Stimulated activated CD4-positive, alpha-beta T cell treated with anti-CD3 and anti-CD28 coated beads, TNF-alpha, amount 100 ng/mL, for 4 hours (primary cell): ENCODE measurements at places on chromosomes 6 and 20.

GRCh38 chr6:10730254-10730653 lies 7.4 kb downstream of the TMEM14C start:
- DNase-seq, result no peak

DNA sequence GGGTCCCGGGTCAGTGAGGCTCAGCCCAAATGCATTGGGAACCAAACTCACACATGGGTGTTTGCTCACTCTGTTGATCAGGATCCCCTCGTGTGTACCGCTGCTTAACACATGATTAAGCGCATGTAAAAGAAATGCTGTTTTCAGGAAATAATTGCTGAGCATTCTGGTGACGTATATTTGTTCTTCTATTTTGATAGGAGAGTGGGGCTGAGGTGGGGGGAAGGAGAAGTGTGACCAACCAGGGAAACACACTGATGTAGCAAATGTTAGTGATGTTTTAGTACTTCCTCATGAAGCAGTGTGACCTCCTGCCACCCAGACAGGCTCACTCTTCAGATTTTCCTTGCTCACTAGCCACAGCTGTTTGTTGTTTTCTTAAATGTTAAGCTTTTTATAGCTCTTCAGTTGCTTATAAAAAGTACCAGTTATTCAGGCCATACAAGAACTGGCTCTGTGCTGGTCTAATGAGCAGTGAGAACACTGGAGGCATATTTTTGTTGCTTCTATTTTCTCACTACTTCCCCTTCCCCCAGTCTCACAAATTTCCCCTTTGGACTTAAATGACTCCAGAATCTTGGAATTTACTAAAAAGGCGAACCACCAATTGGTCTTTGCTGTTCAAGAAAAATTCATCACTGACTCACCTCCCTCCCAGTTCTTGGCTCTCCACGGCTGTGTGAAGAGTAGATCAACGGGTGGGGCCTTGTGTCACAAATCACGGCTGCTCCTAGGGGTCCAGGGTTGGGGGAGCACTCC lies 79.2 kb upstream of the BACH2 start:
- DNase-seq, result no peak

DNA sequence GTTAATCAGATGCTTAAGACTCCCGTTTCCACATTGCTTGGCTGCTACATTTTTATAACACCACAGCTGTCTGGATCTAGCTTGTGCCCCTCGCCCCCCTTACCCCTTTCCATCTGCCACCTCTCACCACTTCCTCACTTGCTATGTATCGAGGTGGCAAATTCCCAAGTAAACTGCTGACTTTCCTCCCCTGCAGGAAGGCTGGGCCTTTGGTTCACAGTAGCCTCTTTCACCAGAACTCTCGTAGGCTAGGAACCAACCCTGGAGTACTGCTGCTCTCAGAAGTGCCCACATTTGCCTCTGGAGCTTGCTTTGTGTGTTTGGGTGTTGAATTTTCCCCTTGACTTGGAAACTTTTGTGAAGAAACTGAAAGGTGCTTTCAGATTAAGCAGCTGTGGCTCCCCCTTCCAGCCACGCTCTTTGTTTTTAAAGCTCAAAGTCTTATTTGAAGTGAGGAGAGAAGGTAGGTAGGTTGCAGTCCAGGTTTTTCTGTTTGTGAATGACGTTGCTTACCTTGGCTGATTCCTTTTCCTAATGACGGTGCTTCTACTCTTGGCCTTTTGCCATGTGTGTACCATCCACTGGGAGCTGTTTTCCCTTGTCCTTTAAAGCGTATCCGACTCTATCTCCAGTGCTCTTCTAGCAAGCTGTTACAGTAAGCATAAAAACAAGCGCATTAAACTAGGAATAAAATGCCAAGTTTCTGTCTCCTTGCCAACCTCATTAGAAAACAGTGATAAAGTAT lies 90.4 kb downstream of the CARMIL1 start:
- no peak for DNase-seq

GRCh38 chr20:12790859-12791258 lies 217.9 kb upstream of the SPTLC3 start:
- DNase-seq, result no peak

DNA sequence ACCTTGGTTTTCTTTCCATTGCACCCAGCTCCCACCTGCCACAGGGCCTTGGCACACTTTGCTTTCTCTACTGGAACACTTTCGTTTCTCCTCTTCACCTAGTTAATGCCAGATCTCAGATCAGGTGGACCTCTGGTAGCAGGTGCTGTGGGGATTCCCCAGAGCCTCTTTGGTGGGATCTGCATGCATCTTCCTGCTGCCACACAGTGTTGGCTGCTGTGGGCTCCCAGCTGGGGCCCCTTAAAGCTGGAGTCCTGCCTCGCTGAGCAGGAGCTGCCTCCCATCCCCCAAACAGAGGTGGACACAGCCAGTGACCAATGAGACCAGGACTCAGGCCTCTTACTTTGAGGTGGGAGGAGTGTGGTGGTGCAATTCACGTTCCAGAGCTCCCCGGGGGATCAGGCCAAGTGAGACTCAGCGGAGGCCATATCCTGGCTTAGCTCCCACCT lies 28.4 kb downstream of the CEBPB start:
- no peak for DNase-seq

DNA sequence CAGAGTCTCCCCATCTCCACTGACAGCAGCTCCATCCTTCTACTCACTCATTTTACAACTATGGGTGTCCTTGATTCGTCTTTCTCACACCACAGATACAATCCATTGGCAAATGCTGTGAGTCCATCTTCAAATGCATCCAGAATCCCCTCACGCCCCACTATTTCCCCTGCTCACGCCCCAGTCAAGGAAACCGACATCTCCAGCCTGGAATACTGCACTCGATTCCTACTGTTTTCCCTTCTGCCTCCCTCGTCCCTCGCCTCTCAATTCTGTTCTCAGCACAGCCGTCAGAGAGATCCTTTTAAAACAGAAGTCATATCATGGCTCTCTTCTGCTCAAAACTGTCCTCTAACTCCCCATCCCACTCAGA lies 4.7 kb downstream of the HLA-B start:
- DNase-seq, result no peak

DNA sequence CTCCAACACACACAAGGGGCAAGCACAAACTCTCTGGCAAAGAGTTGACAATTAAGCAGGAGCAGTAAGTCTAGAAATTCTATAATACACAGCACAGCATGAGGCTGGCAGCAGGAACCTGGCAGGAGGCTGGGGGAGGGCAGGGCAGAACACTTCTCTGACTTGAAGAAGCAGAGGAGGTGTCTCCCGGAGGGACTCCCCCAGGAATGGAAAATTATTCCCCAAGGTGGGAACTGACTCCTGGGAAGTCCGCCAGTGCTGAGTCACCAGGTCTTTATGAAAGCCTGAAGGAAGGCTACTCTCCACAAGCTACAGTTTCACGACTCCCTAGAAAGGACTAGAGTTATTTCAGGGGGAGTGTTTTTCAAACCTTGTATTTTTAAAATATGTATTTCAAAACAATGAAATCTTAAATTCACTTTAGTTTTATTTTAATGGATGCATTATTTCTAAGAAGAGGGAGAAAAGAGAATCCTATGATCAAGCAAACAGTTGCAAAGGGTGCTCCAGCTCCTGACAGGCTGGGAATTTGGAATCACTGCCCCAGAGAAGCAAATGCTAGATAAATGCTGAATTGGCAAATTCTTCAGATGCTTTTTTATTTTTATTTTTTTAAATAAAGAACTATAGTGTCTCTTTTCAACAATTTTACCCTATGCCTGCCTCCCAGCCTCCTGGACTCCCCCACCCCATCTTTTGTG lies 192.8 kb downstream of the LY86 start:
- no peak for DNase-seq

- DNase-seq, result no peak
Observed at GRCh38 chr6:150514806-150515380, 84.8 kb upstream of the PLEKHG1 start.

DNA sequence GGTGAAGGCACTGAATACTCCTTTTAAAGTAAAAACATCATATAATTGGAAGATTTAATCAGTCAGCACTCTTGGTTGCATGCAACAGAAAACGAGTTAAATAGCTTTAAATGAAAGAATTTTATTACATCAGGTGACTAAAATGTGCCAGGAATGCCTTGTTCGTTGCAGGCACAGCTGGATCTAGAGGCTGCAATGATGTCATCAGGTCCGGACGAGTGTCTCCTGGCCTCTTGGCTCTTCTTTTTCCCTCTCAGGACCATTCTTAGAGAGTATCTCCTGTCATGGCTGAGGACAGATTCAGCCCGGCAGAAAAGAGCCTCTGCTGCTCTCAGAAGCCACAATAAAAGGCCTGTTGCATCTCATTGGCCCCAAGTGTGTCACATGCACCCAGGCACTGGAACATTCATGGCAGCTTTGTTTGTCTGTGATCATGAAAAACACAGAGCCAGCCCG lies 510.7 kb upstream of the SULF2 start:
- DNase-seq, result no peak

- DNase-seq, result no peak
Observed at GRCh38 chr6:5412017-5412416, 150.7 kb downstream of the FARS2 start.

- no peak for DNase-seq
Observed at GRCh38 chr20:62239278-62239879, 1.1 kb downstream of the OSBPL2 start.

- DNase-seq, result no peak
Observed at GRCh38 chr6:25232479-25232878, 46.7 kb upstream of the CARMIL1 start.

- no peak for DNase-seq
Observed at GRCh38 chr6:39029156-39030011, 19.2 kb upstream of the GLP1R start.

DNA sequence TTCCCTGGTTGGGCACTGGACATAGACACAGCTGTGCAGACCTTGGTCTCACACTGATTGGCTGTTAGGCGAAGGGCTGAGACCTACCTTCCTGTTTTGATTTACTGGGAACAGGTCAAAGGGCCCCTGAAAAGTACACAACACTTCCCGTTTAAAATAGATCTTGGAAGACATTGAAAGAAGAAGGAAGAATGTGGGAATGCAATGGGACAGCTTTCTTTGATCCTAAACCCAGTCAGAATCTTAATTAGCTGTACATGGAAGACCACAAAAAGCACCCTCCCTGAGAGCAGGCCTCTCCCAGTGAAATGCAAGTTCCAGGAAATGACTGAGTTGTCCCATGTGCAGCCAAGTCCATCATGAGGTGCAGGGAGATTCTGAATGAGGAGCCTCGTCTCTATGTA lies 83.6 kb upstream of the EXOC2 start:
- DNase-seq, result no peak

- DNase-seq, result no peak
Observed at GRCh38 chr6:18022398-18023231, 35.2 kb upstream of the KIF13A start.

GRCh38 chr6:152121910-152122309 lies 314.4 kb downstream of the ESR1 start:
- DNase-seq, result no peak

GRCh38 chr20:15642676-15643075 lies 930.6 kb downstream of the KIF16B start:
- DNase-seq, result no peak

GRCh38 chr6:89145091-89145955 lies 532 bp upstream of the PM20D2 start:
- no peak for DNase-seq

DNA sequence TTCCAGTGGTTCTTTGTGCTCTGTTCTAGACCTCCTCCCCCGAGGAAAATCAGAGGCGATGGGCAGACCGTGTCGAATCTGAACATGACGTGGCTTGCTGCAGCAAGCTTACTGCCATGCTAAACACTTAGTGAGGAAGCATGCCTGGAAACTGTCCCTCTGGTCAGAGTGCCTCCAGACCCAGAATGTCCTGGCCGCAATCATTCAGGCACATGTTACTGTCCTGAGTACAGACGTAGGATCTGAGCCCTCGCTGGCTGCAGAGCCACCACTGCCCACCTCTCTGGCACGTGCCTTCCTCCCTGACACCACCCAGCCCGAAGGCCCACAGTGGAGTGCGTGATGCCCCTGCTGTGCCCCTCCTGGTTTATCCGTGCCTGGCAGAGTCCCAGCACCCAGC lies 163.6 kb downstream of the SYNDIG1 start:
- no peak for DNase-seq

GRCh38 chr6:13624871-13625288 lies 9.7 kb downstream of the NOL7 start:
- no peak for DNase-seq

- no peak for DNase-seq
Observed at GRCh38 chr6:79597155-79597554, 34.0 kb upstream of the SH3BGRL2 start.

DNA sequence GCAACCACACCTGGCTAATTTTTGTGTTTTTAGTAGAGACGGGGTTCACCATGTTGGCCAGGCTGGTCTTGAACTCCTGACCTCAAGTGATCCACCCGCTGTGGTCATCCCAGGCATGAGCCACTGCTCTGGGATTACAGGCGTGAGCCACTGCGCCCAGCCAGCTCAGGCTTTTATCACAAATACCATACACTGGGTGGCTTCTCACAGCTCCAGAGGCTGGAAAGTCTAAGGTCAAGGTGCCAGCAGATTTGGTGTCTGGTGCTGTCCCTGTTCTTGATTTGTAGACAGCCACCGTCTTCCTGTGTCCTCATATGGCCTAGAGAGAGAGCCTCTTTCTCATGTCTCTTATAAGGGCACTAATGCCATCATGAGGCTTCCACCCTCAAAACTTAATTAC lies 25.9 kb downstream of the SHLD1 start:
- no peak for DNase-seq

GRCh38 chr20:20089018-20089417 lies 36.7 kb downstream of the CFAP61 start:
- DNase-seq, result no peak

GRCh38 chr20:22371843-22372242 lies 212.5 kb downstream of the FOXA2 start:
- no peak for DNase-seq

DNA sequence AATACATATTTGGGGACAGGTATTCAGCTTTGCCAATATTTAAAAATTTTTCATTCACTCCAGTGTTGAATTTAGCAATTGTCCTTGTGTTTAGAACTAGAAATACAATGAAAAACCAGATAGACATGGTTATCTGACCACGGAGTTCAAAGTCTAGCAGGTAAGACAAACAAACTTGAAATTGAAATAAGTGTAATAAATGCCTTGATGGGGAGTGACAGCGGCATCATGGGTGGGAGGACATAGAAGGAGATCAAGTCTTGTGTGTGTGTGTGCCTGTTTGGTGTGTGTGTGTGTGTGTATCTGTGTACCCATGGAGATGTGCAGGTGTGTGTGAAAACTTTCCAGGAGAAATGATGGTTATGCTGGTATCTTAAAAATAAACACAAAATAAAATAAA lies 750.0 kb upstream of the CITED2 start:
- no peak for DNase-seq

GRCh38 chr20:53883098-53883911 lies 187.1 kb downstream of the BCAS1 start:
- no peak for DNase-seq
